ENCODE measurements at places on chromosomes 13 and 19.

GRCh38 chr19:14265290-14266036 is 59.5 kb upstream of the ADGRL1 start:
- DNase-seq: no peak

- DNase-seq: no peak
Observed at GRCh38 chr13:47112205-47112902, 215.5 kb upstream of the HTR2A start.

DNA sequence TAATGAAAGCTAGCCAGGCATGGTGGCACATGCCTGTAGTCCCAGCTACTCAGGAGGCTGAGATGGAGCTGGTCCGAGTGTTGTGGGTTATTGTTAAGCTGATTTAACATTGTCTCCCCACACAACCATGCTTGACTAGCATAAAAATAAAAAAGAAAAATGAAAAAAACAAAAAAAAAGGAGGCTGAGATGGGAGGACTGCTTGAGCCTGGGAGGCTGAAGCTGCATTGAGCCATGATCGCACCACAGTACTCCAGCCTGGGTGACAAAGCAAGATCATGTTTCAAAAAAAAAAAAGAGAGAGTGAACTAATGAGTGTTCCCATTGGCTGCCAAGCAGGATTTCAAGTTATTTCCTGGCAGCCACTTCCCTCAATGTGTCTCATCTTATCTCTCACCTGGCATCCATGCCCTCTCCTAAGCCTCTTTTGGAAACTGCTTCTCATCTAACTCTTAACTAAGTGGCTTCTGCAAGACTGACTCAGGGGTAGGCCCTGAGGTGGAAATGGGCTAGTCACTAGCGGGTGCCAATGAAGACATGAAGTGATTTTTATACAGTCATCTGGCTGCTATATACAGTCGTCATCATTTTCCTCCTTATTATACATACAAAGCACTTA is 4.9 kb downstream of the THAP8 start:
- no peak for DNase-seq

DNA sequence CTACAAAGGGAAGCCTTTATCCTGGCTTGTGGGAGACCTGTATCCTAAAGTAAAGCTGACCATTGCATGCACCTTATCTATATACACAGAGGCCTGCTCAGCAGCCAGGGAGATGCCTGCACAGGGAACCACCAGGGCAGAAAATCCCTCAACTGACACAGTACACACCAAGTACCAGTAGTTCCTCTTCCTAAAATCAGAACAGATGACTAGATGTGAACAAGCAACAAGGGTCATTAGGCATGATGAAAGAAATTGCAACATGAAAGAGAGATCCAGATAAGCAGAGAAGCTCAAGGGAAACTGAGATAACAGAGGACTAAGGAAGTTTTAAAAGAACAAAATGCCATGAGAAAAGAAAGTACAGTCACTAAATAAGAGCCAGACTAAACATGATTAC is 39.7 kb upstream of the SLC7A9 start:
- DNase-seq: no peak

GRCh38 chr19:57010541-57010940 is 109.2 kb upstream of the USP29 start:
- no peak for DNase-seq

GRCh38 chr13:99062593-99062992 is 84.7 kb upstream of the DOCK9 start:
- no peak for DNase-seq

DNA sequence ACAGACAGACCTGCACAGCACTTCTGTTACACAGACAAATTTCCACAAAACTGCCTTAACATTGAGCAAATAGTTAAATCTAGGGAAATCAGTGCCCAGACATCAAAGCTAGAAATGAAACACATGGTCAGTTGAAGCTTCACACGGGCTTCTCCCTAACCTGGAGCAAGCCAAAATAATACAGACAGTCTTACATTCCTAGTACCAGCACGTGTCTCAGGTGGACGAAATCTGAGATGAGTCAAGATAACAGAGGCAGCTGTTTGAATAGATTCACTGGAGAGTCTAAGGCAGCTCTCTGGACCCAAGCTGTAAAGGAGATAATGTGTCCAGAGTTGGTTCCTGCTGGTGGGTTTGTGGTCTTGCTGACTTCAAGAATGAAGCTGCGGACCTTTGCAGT is 4.1 kb upstream of the ZNF699 start:
- DNase-seq: no peak

DNA sequence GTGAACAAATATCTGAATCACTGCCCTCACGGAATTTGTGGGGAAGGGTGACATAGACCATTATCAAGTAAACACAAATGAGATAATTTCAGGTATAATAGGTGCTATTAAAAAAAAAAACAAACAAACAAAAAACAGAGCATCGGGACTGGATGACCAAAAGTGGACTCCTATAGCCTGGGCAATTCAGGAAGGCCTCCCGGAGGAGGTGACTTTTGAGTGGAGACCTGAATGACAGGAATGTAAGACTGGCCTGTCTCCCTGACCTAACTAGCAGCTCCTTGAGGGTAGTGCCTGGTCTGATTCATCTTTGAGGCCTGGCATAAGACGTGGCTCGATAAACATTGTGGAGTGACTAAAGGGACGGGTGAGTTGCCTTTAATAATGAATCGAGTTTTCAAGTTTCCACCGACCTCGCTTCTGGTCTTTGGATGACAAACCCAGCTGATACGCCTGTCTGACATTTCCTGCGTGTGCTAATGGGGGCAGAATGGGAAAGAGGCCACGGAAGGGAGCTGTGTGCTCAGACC is 6.8 kb downstream of the KLK10 start:
- DNase-seq: no peak

DNA sequence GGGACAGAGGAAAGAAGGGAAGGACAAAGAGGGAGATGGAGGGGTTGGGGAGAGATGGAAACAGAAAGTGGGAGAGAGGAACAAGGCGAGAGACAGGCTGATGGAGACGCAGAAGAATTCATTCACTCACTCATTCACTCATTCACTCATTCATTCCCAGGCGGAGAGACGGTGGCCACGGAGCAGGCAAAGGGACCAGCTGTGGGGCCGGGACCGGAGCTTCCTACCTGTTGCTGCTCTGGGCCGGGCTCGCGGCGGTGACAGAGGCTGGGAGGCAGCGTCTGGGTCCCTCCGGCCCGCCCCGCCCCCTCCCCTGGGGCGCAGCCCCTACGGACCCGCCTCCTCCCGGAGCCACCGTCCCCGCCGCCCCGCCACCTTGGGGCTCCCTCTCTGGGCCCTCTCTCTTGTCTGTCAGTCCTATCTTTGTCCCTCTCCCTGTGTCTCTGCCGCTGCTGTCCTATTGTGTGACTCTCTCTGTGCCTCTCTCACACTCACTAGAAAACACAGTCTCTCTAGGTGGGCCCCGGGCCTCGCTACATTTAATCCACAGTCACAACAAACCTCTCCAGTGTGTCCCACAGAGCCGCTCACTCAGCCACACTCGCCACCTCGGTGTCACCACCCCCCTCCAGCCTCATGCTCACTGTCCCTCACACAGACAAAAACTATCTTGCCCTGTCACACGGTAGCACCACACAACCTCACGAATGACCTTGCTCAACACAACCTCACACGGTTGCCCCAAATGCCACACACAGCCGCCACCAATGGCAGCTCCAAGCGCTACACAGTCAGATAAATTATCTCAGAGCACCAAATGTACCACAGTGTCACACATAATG is at the start of gene GNG8:
Gene GNG8 (minus strand): TSS at position 283 of the 842 bp plus-strand sequence. CDS start 1,520 bp downstream, outside the sequence.
- no peak for DNase-seq

DNA sequence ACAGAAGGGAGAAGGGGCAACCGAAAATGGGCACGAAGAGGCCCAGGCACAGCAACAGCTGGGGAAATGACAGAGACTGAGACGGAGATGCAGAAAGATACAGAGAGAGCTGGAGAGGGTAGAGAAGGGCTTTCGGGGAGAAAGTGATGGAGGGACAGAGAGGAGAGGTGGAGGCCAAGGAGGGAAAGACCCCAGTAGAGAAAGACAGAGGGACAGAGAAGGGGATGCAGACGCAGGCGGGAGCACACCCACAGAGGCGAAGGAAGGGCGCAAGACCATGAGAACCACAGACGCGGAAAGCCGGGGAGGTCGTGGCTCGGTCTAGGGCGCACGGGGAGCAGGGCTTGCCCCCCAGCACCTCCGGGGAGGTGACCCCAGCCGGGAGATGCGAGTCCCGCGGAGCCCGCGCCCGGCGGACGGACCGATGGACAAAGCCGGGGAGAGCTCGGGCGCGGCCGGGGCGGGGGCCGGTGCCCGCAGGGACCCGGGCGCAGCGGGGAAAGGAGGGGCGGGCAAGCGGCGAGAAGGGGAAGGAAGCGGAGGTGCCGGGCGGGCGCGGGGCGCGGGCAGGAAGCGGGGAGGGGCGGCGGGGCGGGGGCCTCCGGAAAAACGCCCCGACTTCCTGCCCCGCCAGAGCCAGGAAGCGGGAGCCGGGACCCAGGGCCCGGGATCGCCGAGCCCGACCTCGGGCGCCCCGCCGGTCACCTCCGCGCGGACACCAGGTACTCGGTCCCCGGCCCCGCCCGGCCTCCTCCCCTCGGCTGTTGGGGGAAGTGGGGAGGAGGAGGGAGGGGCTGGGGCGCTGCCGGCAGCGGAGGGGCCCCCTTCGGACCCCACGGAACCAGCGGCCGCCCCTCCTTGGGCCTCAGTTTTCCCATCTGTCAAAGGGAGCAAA is at the start of gene ARHGEF1:
Gene ARHGEF1 (plus strand): TSS at position 617 of the 895 bp plus-strand sequence. CDS start 4,899 bp downstream, outside the sequence.
- peak; percentile 78 for DNase-seq

DNA sequence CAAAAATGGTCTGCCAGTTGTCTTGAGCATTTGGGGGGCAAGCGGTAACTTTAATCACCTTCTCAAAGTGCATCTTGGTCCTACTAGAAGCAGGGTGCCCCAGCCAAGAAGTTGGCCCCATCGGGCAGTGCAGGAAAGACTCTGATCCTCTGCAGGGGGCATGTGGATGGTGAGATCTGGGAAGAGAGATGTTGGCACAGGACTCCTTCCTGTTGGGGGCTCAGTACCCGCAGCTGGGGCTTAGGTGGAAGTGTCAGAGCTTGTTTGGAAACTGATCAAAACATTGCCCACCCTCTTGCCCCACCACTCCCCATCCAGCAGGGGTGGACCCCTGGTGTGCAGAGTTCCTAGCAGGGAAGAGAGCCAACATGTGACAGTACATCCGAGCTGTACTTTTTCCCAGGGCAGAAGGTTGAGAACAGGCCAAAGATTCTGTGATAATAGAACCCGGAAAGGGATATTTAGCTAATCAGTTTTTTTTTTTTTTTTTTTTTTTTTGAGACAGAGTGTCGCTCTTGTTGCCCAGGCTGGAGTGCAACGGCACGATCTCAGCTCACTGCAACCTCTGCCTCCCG is 8.8 kb downstream of the RRAS start:
- no peak for DNase-seq

- DNase-seq: no peak
Observed at GRCh38 chr19:1902923-1903322, 2.3 kb upstream of the ADAT3 start.

DNA sequence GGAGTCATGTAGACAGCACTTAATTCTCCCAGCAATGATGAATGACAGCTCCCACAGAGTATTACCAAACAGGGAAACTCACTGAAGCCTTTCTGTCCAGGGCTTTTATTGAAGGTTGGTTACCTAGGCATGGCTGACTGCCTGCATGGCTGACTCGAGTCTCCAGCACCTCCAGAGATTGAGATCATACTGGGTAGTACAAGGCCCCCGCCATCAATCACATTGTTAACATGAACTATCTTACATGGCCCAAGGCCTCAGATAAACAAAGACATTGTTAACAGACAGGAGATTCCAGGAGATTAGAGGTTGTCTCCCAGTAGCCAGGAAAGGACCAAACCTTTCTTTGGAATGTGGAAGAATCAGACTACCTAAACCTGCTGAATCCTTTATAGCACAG is 128.3 kb upstream of the LSM14A start:
- DNase-seq: no peak

- no peak for DNase-seq
Observed at GRCh38 chr13:99895444-99896368, 75.9 kb downstream of the ZIC5 start.

GRCh38 chr13:46341112-46341711 is 45.8 kb downstream of the RUBCNL start:
- DNase-seq: no peak

- DNase-seq: no peak
Observed at GRCh38 chr19:980133-980998, 3.8 kb upstream of the WDR18 start.

- no peak for DNase-seq
Observed at GRCh38 chr13:101706651-101707050, 254.2 kb downstream of the ITGBL1 start.

GRCh38 chr19:7395360-7396066 is 46.8 kb downstream of the ARHGEF18 start:
- no peak for DNase-seq

- DNase-seq: no peak
Observed at GRCh38 chr13:67042556-67042955, 187.6 kb downstream of the PCDH9 start.

- DNase-seq: no peak
Observed at GRCh38 chr13:39565036-39565949, 37.7 kb downstream of the LHFPL6 start.

GRCh38 chr19:48922548-48923490 is 10.7 kb upstream of the DHDH start:
- DNase-seq: no peak

DNA sequence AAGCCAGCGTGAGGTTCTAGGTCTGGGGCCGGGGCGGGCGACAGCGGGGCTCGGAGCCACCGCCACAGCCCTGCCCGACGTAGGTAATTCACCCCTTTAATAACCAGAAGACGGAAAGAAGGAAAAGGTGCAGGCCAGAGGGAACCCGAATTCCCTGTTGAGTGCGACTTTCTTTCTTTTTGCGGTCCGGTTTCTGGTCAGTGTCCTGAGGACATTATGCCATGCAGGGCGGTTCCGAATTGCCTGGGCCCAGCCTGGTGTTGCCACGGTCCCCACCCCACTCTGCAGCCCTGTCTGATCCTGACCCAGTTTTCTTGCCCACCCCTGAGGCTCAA is 18.4 kb upstream of the TFDP1 start:
- no peak for DNase-seq

DNA sequence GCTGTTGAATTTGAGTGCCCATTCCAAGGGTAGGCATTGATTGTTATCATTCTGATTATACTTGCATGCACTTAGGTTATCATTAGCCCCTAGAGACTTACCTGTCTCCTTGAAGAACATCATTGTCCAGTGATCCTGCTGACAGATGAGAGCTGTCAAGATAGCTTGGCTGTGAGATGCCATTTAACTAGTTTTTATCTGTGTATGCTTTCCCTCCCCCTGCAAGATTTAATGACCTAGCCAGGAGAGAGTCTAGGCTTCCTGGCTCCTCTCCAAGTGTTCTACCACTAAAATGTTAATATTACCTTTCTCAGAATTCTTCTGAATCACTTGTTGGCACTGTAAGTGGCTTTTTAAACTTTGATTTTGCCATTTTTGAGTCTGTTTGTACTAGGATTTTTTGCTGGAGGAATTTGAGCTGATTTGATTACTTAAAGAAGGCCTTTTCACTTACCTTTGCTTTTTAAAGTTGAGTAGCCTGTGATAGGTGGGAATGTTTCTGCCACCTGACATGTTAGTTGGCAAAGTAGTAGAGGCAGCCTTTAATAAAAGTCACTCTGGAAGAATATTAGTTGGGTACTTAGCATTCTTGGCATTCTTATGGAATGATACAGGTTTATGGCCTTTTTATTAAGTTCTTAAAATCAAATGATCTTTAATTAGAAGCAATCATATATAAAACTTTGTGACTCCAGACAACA is 41.1 kb downstream of the ARHGAP35 start:
- no peak for DNase-seq
